ENCODE measurements at places on chromosomes 2 and 18.
A peak's percentile ranks its signal among the peaks of the same experiment; 100 is the strongest.

- peak; percentile 21 for DNase-seq
- no peaks in the 10 kb centered on the region for H3K27me3 ChIP-seq
- peak overlapping the region; percentile 99 for H3K27ac ChIP-seq
- peak overlapping the region; percentile 99 for H3K4me3 ChIP-seq
- peaks cover 32% of the 10 kb centered on the region for H3K4me1 ChIP-seq
Measured at GRCh38 chr2:202378001-202378400, 1.9 kb downstream of the BMPR2 start.

DNA sequence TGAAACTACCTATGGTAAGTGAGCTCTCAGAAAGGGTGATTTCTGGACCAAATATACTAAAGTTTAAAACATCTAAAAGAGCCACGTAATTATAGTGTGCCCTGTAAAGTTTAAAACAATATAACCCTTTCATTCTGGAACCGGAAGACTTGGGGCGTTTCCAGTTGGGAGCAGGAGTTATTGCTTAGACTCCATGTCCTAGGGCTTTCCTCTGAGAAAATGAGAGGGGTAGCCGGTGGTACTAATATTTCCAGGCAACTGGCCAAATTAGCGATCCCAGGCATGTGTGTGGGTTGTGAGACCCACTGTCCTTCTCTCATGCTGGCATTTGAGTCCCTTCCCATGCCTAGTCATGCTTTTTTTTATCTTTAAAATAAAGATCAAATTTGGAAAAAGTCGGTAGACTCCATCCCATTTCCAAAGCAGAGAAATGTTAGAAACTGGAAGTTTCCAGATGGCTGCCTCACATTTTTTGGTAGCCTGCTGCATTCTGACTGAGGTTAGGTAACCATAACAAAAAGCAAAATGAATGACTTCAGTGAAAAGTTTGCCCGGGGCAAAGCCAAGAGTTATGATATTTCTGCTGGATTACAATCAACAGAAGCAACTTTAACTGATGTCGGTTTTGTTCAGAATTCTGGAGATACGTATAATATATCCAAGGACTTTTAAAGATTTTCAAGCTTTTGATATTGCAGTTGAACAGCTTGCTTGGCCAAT lies 227.4 kb downstream of the SS18 start:
- H3K27me3 ChIP-seq, result peaks cover 6% of the 10 kb centered on the region
- no peak overlapping the region for H3K27ac ChIP-seq
- H3K4me1 ChIP-seq, result no peaks in the 10 kb centered on the region
- no peaks in the 10 kb centered on the region for H3K36me3 ChIP-seq
- no peak overlapping the region for H3K4me3 ChIP-seq

DNA sequence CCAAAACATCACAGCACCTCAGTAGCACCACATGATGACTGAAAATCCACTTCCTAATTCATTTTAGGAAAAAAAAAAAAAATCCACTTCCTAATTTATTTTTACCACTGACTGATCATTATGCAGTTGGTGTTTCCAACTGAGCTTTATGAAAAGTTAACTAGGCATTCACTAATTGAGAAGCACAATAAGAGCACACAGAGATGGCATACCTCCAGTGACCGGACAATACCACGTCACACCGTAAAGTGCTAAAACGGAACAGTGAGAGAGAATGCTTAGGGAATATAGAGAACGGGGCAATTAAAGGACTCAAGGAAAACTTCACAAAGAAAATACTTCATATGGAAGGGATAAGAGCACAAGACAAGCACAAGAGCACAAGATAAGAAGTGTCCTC lies 212.5 kb downstream of the NBAS start:
- H3K4me1 ChIP-seq, result no peaks in the 10 kb centered on the region
- no peak overlapping the region for H3K4me3 ChIP-seq
- no peak for DNase-seq
- no peak overlapping the region for H3K27ac ChIP-seq
- H3K36me3 ChIP-seq, result peaks cover 4% of the 10 kb centered on the region

GRCh38 chr2:54394392-54394791 lies 61.7 kb upstream of the SPTBN1 start:
- H3K36me3 ChIP-seq, result no peaks in the 10 kb centered on the region
- H3K4me3 ChIP-seq, result no peak overlapping the region
- H3K27ac ChIP-seq, result no peak overlapping the region
- DNase-seq, result no peak
- no peaks in the 10 kb centered on the region for H3K4me1 ChIP-seq

GRCh38 chr2:213562539-213563180 lies 278.4 kb downstream of the SPAG16 start:
- no peaks in the 10 kb centered on the region for H3K27me3 ChIP-seq
- no peak overlapping the region for H3K4me3 ChIP-seq
- no peak overlapping the region for H3K27ac ChIP-seq
- no peak for DNase-seq
- no peaks in the 10 kb centered on the region for H3K36me3 ChIP-seq
